ENCODE measurements at places on chromosomes 4 and X. TPM values are rescaled to one million over a fixed set of nuclear protein-coding genes. Genes with fewer than 3 reads are reported as not detected.

DNA sequence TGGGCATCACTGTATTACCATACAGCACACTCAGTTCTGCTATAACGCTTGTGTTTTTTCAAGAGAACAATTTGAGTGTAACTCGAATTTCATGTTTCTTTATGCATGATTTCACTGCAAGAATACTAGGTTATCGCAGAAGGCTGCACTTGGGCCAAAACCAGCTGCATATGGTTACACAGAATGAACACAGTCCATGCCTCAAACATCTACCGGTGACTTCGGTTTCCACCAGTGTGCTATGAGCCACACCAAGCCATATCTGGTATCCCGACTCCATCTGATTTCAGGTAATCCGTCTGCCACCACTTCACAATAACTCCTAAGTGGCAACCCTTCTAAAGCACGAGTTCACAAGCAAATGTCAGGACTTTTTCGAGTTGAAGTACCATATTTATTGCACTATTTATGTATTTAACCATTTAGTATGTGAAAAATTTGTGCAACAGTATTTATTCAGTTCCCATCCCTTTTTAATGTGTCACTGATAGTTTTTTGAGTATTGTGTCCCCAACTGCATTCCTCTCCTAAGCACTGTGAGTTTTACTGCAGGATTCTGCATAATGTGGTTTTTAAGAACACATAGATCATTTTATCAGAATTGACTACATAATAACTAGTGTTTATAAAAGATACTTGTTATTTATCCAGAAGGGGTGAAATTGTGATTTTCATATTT lies 111.8 kb downstream of the APBB2 start:
- no peak for DNase-seq

DNA sequence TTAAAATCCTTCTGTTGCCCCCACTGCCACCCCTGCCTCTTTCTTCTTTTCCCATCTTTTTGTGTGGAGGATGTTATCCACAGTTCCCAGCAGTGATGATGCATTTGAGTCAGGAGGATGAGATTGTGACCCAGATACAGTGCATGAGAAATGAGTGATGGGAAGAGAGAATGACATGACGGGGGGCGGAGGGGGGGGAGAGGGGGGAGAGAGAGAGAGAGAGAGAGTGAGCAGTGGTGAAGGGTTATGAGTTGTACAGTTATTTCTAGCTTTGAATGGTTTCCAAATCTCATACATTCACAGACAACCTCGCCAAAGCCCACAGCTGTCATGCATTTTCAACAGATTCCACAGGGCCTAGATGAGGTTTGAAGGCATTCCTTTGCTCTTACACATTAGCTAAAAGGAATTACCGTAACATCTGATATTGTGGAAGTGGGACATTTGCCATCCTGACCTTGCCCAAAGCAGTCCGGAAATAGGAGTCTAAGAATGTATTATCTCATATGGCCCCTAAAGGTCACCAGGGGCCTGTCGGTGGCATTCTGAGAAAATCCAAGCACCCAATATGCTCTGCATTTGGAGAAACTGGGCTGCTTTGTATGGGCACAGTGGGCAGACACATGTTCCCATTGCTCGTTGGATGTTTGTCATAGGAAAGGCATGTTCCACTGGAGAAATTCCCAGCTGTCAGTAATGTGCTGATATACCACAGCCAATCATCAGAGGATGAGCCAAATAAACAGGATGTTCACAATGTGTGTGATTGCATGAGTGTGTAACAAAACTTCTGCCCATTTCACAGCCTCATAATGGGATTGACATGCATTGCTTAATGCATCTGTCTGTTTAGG lies 435.8 kb downstream of the SPRY1 start:
- no peak for DNase-seq

TMPRSS11D gene
- not detected for polyA plus RNA-seq

- no peak for DNase-seq
These were observed 280.2 kb downstream of the ADGRA3 start for GRCh38 chr4:22235698-22236097.

GRCh38 chr4:140081641-140082390 lies 72.2 kb downstream of the MAML3 start:
- no peak for DNase-seq

MTHFD2L gene
- polyA plus RNA-seq, result 24.7 TPM

DNA sequence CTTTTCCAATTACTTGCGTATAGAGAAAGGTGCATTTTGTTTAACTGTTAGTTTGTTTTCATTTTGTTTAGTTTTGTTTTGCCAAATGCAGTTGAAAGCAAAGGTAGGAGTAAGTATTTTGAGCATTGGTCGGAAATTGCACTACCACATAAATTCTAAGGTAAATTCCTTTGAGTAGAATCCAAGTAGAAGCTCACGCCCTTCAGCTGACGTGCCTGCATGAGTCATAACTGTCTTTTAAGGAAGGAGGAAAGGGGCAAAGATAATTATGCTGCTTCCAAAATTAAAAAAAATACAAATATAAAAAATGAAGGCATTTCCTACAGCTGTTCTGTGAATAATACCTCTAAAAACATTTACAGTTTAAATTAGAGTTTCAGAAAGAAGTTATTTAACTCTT lies 110.2 kb upstream of the MYOZ2 start:
- no peak for DNase-seq

IL13RA2 gene
- 1.8 TPM for polyA plus RNA-seq
